ENCODE measurements at places on chromosomes 5 and 9.

GRCh38 chr9:35658968-35659220 is 802 bp downstream of the CCDC107 start:
- peak; percentile 51 for DNase-seq

GRCh38 chr9:37262410-37262809 is 142.0 kb downstream of the ZCCHC7 start:
- DNase-seq: peak; percentile 8

- DNase-seq: peak; percentile 99
Observed at GRCh38 chr9:107750741-107751566, 261.4 kb upstream of the KLF4 start.

- DNase-seq: no peak
Observed at GRCh38 chr5:117434254-117434653, 859.6 kb upstream of the SEMA6A start.
